ENCODE measurements at places on chromosomes 4 and X.

- DNase-seq: no peak
These were observed 75.6 kb downstream of the CCNG2 start for GRCh38 chr4:77232653-77233052.

DNA sequence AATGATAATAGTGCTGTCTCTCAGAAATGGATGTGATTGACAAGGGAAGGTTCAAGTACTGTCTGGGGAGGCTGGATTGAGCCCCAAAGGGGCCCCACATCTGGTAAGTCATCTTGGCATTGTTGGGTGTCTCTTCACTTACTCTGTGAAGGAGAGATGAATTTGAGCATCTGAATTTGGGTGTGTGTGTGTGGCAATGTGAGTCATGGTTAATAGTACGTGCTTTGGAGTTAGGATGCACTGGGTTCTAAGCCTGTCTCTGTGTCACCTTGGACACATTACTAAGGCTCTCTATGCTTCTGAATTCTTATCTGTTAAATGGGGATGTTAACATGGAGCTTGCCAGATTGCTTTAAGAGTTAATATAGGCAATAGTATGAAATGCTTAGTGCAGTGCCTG, 80.4 kb downstream of the FRAS1 start:
- DNase-seq: no peak

DNA sequence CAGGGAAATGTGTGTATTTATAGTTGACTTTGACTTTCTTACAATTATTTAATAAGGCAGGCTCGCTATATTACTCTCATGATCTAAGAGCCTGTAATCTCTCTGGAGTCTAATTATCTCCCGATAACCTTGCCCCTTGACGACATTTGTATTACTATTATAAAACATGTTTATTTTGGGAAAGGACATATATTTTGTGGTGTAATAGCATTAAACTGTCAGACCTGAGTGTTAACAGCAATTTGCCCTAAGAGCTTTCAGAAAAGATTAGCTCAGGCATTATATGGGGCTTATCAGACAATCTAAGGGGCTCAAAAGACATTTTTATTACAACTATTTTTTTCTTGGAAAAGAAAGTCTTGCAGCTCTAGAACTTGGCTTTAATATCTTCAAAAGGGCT, 427.9 kb upstream of the SLIT2 start:
- no peak for DNase-seq

GRCh38 chr4:3612934-3613333, 80.7 kb upstream of the LRPAP1 start:
- DNase-seq: no peak

- no peak for DNase-seq
These were observed 6.0 kb upstream of the WFS1 start for GRCh38 chr4:6263526-6264224.

GRCh38 chr4:87405211-87405820, 14.3 kb upstream of the HSD17B11 start:
- DNase-seq: no peak

- DNase-seq: no peak
These were observed 36.1 kb upstream of the DOCK11 start for GRCh38 chrX:118459494-118459893.

DNA sequence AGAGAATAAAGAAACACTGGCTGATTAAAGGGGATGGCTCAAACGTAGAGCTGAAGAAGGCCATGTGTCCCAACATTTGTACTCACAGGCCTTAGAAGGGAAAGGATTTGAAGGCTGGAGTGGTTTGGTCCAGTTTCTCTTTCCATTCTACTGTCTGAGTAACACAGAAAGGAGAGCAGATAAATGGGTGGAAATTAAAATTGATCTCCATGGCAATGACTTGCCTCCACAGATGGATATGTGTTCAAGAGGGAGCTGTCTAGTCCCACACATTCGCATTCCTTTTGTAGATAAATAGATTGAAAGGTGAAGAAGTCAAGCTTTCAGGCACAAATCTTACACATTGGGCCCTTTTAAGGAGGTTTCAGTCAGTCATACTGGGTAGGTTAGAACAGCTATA, 74.6 kb downstream of the DOCK11 start:
- no peak for DNase-seq

Data from NCI-H187 (cell line).